A549 treated with ZK216348 at 1 μM for 4 hours (cell line): ENCODE measurements at places on chromosomes 16 and 17. TPM values are rescaled to one million over a fixed set of nuclear protein-coding genes. Genes with fewer than 3 reads are reported as not detected.

The RNU2-1 gene
- not detected in 5 replicates for total RNA-seq

The HLF gene
- 0.09 to 0.22 TPM (median 0.15 TPM) in 4 of 5 replicates, not detected in the other for total RNA-seq

The ABCC3 gene
- total RNA-seq: 97.9 to 174 TPM (median 149 TPM) in 5 replicates

The SGSM2 gene
- 26.7 to 49.5 TPM (median 42.3 TPM) in 5 replicates for total RNA-seq

The GPRC5B gene
- total RNA-seq: 29.0 to 36.2 TPM (median 32.8 TPM) in 5 replicates

The KRTAP1-1 gene
- not detected in 5 replicates for total RNA-seq

The TMEM100 gene
- not detected in 5 replicates for total RNA-seq

The ALOX12B gene
- total RNA-seq: 1.1 to 2.3 TPM (median 1.6 TPM) in 5 replicates

The SLFN14 gene
- not detected in 5 replicates for total RNA-seq

The MPP3 gene
- total RNA-seq: 11.5 to 19.4 TPM (median 16.2 TPM) in 5 replicates

The KRTAP4-6 gene
- total RNA-seq: not detected in 5 replicates

The SHBG gene
- 0.32 to 1.1 TPM (median 0.62 TPM) in 5 replicates for total RNA-seq

The ZNF286A gene
- 21.4 to 39.2 TPM (median 27.6 TPM) in 5 replicates for total RNA-seq

The NKD1 gene
- total RNA-seq: 0.12 to 0.76 TPM (median 0.31 TPM) in 5 replicates
